ENCODE measurements at places on chromosomes 6 and 20. TPM values are rescaled to one million over a fixed set of nuclear protein-coding genes. Genes with fewer than 3 reads are reported as not detected.

GGTLC1 gene
- total RNA-seq: not detected

PSORS1C1 gene
- 3.5 TPM for total RNA-seq

FAM209B gene
- total RNA-seq: 7.6 TPM

ERVFRD-1 gene
- total RNA-seq: not detected

POLH gene
- 9.2 TPM for total RNA-seq

KHDRBS2 gene
- 0.18 TPM for total RNA-seq

KAT14 gene
- 23.3 TPM for total RNA-seq

PTK6 gene
- total RNA-seq: 0.77 TPM

HECA gene
- 26.0 TPM for total RNA-seq

TBX18 gene
- total RNA-seq: 0.05 TPM

SLC17A1 gene
- not detected for total RNA-seq

MYLK2 gene
- 0.91 TPM for total RNA-seq

Measured in prostate gland (tissue), 2 donors.